ENCODE measurements at places on chromosomes 7 and 10.
A peak's percentile ranks its signal among the peaks of the same experiment; 100 is the strongest.

DNA sequence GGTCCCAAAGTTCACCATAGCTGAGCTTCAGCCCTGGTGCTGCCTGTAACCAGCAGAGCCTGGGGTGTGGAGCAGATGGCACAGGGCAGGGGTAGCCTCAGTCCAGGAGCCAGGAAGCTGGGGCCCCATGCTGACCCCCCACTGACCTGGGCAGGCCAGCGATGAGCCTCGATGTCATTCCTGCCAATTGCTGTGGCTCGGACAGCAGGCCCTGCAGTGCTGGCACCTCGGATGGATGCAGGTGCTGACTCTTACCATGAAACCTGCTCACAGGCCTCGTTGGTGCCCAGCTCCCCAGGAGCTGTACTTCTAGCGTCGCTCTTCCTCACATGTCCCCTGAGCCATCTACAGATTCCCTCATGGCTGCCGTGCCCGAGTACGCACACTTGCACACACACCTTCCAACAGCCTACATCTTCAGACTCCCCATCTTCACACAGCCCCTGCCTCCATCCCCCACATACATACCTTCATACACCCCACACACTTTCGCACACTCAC lies 46.8 kb upstream of the PCBD1 start:
- no peak for DNase-seq

DNA sequence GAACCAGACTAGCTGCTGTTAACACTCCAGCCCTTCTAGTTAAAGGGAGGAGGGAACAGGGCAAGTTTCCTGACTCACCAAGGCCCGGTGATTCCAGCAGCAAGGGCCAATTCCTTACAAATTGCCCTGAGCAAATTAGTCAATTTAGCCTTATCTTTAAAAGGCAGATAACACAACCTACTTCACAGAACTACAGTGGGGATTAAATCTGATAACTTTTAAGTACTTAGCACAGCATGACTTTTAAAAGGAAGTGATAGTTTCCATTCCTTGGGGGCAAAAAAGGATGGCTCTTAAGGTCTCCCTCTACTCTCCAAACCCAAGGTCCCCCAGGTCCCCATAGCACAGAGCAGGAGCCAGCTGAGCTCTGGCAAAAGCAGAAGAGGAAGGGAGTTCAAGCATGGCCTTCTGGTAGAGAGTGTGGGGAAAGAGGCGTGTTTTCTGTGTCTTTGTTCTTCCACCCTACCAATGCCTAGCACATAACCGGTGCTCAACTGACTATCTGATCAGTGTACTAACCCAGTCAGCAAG lies 4.0 kb downstream of the CDCA7L start:
- DNase-seq = no peak

DNA sequence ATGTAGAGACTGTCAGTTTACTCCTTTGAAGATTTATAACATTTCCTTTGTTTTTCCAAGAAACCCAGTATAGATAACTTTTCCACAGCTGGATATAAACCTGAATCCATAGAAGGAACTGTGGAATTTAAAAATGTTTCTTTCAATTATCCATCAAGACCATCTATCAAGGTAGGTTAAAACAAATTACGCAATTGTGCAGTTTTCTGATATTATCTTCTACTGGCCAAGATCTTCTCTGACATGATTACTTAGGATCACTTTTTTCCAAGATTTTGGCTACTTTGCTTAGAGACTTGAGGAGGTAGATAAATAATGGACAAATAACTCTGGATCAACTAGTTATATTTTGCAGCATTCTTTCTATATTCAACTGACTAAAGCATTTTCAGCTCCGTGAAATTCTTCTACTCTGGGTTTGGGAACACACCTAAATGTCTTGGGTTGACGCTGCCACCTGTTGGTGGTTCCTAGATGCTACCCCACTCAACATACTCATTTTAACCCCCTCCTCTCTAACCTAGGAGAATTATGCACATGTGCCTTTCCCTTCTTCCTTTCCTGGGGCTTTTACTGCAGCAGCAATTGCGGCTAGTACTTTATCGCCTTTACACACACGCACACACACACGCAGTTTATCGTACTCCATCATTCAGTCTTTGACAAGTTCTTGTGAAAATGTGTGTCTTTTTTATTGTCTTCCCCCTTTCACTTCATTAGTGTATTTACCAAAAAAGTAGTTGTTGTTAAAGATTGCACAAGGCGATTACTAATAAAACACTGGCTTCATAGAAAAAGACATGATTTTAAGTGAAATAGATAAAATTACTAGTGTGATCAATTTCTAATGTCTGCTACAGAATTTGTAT lies 32.7 kb downstream of the ABCB5 start:
- DNase-seq = peak; percentile 37

- no peak for DNase-seq
Observed at GRCh38 chr10:15476337-15476736, 105.2 kb upstream of the FAM171A1 start.

- no peak for DNase-seq
Observed at GRCh38 chr10:51073453-51074237, 642 bp upstream of the PRKG1 start.

DNA sequence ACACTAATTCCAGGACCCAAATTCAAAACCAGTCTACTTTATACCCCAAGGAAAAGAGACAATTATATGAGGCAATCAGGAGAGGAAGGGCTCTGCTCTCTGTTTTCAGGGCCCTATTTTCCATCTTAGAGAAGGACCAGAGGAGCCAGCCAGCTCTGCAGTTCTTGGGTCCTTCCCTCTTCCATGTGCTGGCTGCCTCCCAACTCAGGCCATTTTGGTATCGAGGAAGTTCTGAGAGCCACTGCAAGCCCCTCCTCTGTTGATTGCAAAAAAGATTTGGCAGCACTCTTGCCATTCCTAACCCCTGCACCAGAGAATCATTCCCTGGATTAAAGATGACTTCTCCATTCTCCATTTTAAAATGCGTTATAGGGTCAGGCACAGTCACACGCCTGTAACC lies 151.2 kb downstream of the AOAH start:
- DNase-seq = no peak

DNA sequence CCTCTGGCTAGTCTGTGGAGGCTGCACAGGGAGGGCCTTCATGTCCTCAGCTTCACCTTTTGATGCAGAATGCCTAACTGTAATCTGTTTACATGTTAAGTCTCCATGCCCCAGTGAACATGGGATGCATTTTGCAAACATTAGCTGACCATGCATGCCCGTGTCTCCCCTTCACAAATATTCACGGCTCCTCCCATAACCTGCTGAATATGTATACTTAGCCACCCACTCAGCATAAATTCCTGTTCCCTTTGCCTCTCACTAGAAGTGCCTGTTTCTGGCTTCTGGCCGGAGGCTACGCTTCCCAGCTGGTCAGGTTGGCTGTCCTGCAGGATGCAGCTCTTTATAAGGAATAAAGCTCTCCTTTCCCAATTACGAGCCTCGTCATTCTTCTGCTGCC lies 552.7 kb downstream of the DNAJB6 start:
- peak; percentile 47 for DNase-seq

- DNase-seq = no peak
Observed at GRCh38 chr10:28359334-28359733, 56.5 kb upstream of the MPP7 start.

DNA sequence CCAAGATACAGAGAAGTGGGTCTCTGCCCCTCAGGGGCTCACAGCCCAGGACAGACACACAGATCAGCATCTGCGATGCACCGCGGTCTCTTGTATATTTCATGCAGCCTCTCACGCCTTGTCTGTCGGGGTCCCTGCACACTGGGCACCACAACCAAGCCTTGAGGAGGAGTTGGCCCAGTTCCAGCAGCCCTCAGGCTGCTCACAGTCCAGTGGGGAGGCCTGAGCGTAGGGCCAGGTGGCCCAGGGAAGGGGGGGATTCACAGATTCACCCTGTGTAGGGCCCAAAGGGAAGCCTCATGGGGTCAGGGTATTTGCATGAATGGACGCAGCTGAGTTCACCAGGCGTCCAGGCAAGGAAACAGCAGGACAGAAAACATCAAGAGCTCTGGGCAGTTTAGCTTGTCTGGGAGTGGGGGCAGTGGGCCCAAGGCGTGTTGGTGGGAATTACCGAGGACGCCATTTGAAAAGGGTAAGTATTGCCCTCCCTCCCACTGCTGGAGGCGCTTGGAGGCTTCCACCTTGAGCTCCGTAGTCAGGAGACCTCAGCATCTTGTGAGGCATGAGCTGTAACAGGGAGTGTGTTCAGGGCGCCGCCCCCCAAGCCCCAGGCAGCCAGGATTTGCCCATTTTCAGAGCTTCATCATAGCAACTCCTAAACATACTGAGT lies 129.1 kb upstream of the CHST15 start:
- no peak for DNase-seq

- no peak for DNase-seq
Observed at GRCh38 chr10:76082956-76083355, 651.5 kb downstream of the LRMDA start.

DNA sequence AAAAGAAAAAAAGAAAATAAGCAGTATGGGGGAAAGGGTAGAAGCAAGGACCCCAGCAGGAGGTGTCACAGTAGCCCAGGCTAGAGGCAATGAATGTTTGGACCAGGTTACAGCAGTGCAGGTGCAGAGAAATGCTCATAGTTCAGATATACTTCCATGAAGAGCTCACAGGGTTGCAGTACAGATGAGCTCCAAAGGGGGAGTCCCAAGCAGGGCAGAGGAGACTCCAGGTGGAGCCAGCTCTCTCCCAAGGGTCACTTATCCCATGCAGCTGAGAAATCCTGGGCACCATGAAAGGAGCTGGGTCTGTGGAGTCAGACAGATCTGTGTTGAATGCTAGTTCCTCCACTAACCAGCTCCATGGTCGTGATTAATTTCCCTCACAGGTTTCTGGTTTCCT lies 174.9 kb downstream of the C7orf25 start:
- DNase-seq = no peak

DNA sequence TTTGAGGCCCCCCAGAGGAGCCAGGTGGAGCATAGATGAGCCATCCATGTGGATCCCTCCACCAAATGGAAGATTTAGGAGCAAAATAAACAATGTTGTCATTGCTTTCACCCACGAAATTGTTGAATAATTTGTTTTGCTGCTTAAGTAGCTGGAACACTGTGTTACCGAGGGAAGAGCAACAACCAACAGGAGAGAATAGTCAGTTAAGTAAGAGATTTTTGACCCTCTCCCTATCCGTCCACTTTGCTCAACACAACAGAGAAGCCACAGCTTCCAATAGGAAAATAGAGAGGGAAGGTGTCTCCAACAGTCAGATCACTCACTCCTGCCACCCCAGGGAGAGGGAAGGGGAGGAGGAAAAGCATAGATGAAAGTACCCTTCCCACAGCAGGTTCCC lies 3.9 kb upstream of the ZKSCAN1 start:
- DNase-seq = no peak

- DNase-seq = peak; percentile 34
Observed at GRCh38 chr10:33547976-33548375, 213.5 kb upstream of the NRP1 start.

- no peak for DNase-seq
Observed at GRCh38 chr10:124388476-124388822, 30.3 kb downstream of the OAT start.

DNA sequence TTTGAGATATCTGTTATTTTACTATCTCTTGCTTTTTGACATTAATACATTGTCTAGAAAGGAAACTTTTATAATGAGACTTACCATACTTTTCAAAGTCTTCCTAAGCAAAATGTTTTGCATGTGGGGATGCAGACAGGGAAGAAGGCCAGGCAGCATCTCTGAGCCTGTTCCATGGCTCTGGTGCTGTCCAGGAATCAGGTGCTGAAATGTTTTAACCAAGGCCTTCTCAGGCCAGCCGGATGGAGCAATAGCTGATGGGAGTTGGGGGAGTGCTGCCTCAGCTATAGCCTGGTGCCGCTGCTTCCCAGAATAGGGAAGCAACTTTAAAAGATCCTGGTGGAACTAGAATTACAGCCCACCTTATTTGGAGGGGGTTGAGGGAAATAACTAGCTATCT lies 38.5 kb downstream of the CRTAC1 start:
- no peak for DNase-seq

DNA sequence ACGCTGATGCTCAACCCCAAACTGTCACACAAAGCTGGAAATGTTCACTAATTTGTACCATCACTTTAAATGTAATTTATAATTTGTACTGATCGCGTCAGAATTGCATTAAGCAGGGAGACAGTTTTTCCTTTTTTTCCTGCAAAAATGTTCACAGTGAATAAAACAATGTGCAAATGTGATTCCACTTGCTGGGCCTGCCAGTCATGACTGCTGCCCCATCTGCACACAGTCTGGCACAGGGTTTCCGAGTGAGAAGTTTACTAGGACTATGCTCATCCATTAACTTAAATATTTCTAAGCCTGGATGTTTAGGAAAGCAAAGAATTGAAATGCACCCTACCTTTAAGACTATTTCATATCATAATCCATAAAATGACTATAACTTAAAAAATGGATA lies 99.6 kb downstream of the SORBS1 start:
- DNase-seq = no peak

- no peak for DNase-seq
Observed at GRCh38 chr10:11319990-11320602, 291.4 kb downstream of the USP6NL start.

DNA sequence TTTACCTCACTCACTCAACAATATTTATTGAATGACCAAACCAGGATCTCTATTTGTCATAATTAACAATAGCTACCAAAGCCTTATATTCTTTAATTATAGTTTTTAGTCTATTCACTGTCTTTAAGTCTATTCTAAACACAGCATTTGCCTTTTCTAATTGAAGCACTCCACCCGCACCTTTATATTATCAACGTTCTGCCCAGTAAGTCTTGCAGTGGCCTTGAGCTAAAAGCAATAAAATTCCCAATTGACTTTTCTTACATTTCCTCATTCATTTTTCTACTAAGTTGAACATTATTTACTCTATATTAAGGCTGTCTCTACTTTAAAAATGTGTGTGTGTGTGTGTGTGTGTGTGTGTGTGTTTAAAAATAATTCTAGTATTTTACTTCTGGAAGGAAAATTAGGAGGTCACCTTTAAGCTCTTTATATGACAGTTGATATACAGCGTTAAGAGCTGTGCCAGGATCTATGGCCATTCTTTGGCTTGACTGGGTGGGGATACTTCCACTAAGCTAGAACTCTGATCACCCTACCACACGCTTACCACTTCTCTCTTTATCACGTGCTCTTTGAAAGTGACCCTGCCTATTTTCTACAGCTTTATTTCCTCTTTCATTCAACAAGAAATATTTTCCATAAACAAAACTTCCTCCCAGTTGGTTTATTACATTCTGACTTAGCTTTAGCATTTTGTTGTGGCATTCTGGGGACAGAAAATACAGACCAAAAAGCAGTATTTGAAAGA lies 8.8 kb downstream of the PAPSS2 start:
- DNase-seq = no peak

DNA sequence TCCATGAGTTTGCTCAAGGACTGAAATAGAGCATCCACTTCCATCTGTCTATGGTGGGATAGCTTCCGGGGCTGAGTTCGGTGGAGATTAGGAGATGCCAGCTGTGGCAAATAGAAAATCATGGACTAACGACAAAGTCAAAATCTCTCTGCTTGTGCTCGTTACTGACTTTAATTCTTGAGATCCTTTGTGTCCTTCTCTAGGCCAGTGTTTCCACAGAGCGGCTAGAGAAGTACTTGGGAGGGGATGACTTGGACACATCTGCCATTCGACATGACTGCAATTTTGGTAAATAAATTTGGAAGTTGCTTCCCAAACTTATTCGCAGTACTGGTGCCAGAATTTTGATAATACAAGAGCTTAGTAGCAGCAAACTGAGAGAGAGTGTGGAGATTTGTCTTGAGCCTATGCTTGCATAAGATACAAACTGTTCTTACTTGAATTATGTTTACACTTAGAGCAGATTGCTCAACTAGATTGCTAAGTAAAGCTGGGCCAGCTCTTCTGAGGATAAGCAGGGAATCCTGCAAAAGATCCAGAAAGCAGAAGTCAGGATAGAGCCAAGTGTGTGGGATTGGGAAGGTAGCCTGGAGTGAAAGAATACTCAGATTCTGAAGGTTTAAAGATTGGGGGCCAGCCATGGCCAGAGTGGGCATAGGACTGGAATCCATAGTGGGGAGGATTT lies 27.6 kb downstream of the ABCC2 start:
- no peak for DNase-seq
